Stimulated activated CD8-positive, alpha-beta memory T cell treated with anti-CD3 and anti-CD28 coated beads, Interleukin-12 subunit alpha, Interleukin-12 subunit beta, amount 100 ng/mL, for 1 hour (primary cell): ENCODE measurements at places on chromosomes 4 and X.

DNA sequence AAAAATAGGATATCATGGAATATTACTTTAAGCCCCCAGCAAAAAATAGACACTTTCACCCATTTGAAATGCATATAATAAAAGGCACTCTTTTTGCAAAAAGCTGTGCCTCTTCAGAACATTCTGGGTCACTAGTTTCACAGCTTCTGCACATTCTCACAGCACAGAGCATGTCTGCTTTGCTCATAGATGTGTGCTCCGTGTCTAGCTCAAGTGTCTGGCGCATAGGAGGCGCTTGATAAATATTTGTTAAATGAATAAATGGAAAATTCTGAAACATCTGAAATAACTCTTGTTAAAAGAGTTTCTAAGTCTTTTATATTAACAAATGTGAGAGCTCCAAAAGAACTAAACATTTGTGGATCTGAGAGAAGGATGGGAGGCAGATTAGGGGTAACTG lies 275.2 kb downstream of the PTTG2 start:
- DNase-seq, result no peak

DNA sequence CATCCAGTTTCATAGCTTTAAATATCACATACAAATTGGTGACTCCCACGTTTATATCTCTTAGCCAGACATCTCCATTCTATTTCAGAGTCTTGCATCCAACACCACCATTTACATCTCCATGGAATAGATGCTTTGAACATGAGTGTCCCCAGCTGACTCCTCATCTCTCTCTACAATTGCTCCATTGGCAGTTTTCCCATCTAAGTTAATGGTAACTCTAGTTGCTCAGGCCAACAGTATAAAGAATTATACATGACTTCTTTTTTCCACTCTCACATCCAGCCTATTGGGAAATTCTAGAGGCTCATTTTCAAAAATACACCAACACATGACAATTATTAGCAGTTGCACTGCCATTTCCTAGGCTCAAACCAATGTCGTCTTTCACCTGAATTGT lies 388.2 kb downstream of the STIM2 start:
- DNase-seq, result no peak

- DNase-seq, result no peak
Observed at GRCh38 chr4:119246177-119246733, 33.7 kb downstream of the USP53 start.

DNA sequence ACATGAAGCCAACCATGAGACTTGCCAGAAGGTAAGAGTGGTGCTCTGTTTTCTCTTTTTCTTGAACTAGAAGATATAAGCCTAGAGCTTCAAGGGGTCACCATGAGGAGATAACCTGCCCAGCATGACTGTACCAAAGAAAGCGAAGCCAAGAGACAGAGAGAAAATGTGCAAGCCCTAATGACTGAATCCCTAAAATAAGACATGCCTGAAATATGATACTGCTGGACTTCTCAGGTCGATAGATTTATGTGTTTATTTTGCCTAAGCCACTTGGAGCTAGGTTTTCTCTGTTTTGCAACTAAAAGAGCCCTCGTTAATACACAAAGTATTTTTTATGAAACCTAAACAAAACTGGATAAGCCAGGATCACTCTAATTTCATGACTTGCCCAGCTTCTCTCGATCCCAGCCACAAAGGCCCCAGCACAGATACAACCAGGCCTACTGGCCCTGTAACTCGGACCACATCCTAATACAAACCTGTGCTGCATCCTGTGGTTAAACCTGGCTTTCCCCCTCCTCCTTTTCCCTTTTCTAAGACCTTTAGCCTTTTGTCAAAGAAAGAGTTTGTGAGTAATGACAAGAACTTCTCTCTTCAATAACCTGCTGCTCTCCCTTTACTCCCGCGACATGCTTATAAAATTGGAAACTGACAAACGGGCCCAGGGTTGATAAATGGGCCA lies 185.8 kb downstream of the APBB2 start:
- no peak for DNase-seq

GRCh38 chr4:142416711-142417275 lies 429.3 kb downstream of the INPP4B start:
- no peak for DNase-seq

DNA sequence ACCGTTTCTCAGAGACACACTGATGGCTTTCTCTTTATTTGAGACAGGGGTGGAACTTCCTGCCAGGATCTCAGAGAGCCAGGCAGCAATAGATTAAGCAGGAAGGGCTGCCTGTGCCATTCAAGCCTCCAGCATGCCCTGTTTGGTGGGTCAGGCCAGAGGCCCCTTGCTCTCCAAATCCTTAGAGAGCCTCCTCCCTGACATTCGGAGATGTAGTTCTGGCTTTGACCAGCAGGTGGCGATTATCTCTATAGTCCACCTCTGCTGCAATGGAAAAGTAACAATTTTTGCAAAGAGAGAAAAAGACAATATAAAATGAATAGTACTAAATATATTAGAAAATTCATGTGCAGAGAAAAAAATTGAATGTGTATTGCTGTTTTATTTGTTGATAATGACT lies 93.9 kb downstream of the NXF2B start:
- DNase-seq, result peak; percentile 42

DNA sequence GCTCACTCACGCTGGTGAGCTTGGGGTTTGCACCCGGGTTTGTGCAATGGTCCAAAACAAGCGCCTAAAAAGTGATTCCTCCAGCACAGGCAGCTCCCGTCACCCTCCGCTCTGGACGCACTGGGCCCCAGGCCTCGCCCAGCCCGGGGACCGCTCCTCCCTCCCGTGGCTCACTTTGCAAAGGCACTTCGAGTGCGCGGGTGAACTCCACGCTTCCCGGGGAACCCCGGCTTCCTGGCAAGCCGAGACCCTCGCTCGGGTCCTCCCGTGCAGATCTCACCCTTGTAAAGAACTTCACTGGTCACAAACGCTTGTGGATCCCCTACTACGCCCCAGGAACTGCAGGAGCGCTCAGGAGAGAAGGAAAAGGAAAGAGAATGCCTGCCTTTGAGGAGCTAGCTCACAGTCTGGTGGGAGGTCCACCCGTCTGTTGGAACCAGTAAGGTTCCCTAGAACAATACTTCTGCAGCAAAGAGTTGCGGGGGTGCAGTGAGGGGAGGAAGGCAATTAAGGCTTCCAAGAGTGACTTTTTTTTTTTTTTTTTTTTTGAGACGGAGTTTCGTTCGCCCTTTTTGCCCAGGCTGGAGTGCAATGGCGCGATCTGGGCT lies at the start of gene CTPS2:
TSS of gene CTPS2 (minus strand) at position 122 of the 608 bp plus-strand sequence. CDS start 9,767 bp downstream, outside the sequence.
- peak; percentile 6 for DNase-seq

- no peak for DNase-seq
Observed at GRCh38 chr4:1414831-1415680, 8.8 kb upstream of the NKX1-1 start.

DNA sequence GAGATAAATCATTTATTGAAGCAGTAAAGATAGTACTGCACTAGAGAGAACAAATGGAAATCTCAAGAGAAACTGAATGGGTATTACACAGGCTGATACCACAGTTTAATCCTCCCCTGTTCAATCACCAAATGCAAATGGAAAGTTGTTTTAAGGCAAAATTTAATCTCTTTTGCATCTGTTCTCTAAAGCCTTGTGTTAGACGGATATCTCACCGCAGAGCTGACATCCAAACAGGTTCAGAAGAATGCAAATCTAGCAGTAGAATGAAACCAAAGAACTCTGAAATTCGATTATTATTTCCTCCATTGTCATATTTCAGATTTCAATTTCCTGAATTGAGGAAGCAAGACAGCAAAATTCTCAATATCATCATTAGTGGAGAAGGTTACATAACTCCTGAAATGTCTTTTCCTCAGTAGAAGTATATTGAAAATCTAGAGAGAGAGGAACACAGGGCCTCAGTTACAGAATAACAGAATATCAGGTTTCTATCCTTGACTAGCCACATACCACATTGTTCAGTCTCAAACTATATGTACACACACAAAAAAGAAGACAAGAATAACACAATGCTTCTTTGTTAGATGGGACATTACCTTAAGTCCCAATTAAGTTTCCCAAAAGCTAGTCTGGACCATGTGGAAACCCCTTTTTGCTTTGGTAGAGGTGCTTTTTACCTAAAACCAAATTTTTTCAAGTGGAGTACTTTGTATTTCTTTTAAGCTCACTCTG lies 94.1 kb upstream of the BANK1 start:
- no peak for DNase-seq

DNA sequence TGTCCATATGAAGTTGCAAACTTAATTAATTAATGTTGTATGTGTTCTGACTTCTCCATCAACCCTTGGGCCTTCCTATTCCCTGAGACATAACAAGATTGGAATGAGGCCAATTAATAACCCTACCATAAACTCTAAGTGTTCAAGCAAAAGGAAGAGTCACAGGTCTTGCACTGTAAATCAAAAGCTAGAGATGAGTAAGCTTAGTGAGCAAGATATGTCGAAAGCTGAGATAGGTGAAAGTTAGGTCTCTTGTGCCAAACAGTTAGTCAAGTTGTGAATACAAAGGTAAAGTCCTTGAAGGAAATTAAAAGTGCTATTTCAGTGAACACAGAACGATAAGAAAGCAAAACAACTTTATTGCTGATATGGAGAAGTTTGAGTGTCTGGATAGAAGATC lies 58.2 kb upstream of the GPRIN3 start:
- DNase-seq, result no peak

DNA sequence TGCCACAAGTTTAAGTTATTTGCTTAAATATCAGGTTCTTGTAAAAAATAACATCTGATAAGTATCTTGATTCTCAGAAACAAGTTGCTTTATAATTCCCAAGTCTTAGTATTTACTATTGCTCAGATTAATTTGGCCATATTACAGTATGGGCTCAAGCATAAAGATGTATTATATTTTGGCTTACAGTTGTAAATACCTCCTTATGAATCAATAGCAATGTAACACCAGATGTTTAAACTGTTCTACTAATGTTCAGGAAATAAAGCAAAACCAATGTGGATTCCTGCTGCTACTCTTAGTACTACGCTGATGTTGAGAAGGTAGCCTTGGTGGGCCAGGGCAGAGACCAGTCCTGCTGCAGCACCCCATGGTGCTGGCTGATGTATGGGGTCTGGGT lies 102.7 kb downstream of the MGST2 start:
- DNase-seq, result no peak

DNA sequence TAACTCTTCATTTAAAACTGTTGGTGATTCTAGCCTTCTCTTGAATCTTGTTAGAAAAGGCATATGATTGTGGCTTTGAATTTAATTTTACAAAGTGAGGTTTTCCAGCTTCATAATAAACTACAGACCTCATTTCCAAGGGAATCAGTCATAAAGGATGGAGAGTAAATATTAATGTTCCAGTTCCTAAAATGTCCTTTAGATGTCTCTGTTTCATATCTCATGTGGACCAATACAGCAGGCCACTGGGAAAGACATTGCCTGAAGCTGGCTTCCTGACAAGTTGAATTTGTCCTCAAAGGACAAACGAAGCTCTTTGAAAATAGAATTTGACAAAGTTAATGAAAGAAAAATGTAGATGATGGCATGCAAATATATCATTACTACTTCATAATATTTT lies 125.4 kb downstream of the ZNF330 start:
- DNase-seq, result no peak

GRCh38 chr4:188372058-188372457 lies 232.8 kb downstream of the TRIML1 start:
- no peak for DNase-seq

- peak; percentile 45 for DNase-seq
Observed at GRCh38 chrX:1581132-1581531, 10.3 kb upstream of the AKAP17A start.

- DNase-seq, result no peak
Observed at GRCh38 chr4:106681381-106681921, 312.9 kb upstream of the GIMD1 start.

- DNase-seq, result no peak
Observed at GRCh38 chr4:87011340-87012034, 76.7 kb downstream of the AFF1 start.

DNA sequence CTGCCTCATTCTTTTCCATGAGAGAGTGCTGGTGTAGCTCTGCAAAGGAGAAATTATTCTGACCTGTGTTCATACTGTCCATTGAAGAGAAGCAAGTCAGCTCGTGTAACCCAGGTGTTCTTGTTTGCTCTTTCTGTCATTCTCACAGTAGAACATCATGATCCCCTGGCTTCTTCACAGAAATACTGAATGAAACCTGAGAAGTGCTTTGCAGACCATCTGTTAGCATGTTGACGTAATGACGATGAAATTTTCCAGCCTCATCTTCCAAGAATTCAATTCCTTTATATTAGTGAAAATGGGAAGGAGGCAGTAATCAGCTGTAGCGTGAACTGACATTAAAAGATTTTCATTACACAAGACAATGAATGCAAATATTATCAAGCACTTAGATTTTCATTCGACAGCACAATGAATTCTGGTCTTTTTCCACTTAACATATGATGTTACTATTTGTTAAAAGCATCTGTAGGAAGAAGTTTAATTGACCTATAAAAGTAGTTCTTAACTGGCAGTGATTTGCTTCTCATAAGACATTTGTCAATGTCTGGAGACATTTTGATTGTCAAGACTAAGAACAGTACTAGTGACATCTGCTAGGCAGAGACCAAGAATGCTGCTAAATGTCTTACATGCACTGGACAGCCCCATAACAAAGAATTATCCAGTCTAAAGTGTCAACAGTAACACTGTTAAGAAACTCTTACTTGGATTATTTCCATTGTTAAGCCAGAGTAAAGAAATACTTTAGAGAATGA lies 246.3 kb downstream of the BANK1 start:
- no peak for DNase-seq

GRCh38 chrX:104325213-104325585 lies 70.5 kb upstream of the ESX1 start:
- no peak for DNase-seq

DNA sequence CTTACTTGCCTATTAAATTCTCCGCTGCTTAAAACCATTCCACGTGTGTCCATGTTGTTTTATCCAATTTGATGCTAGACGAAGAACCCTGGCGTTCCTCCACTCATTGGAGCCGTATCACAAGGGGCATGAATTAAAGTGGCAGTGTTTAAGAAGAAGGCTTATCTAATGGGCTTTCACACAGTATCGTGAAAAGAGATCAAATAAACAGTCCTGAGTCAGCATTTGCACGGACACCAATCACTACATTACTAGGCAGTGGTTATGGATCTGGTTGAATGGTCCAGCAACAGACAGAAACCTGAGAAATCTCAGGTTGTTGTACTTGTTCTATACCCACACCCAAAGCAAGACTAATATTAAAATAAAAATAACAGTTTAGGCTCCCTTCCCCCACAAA lies 671.6 kb downstream of the FAT4 start:
- no peak for DNase-seq

- DNase-seq, result no peak
Observed at GRCh38 chr4:78707268-78707667, 68.9 kb upstream of the BMP2K start.

DNA sequence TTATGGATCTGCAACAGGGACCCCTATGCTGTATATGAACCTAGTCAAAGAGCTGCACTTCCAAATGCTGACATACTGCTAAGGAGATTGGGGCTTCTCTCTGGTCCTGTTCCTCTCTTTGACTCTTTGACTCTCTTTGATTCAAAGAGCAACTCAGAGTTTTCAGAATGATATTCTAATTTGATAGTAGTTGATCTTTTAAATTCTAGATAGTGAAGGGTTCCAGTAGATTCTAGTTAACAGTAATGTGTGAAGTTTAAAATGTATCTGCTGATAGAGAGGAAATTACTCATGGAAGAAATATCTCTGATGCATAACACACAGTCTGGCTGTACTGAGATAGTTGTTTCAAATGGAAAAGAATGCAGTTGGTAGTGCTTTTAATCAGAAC lies 239.1 kb downstream of the RASL11B start:
- no peak for DNase-seq

- no peak for DNase-seq
Observed at GRCh38 chr4:139700568-139700967, 34.9 kb downstream of the MGST2 start.

GRCh38 chrX:64151911-64152310 lies 53.6 kb downstream of the AMER1 start:
- DNase-seq, result no peak
